ENCODE measurements at places on chromosomes 13 and 19.

DNA sequence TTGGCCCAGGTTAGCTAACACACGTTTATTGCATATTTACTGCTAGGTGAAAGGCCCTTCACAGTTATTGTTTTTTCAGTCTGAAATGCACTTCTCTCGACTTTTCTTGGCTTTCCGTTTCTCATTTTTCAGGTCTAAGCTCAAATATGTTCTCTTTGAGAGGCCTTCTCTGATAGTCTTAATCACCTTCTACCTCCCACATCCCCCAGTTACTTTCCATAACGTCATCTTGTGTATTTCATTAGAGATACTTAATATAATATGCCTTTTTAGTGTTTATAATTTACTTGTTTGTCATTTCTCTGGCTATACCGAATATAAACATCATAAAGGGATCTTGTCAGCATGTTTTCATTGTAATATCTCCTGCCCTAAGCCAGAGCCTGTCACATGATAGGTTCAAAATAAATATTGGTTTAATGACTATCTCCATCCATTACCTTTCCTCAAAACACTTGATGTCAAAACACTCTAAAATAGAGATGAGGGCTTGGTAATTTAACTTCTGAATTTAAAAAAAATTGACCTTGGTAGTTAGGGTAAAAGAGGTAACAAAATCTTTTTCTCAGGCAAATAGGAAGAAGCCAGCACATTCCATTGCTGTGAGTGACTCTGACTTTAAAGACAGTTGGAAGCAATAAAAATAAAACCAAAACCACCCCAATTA is 168.6 kb upstream of the RFC3 start:
- no peak for DNase-seq

GRCh38 chr13:52827839-52828238 is 20.6 kb downstream of the PCDH8 start:
- no peak for DNase-seq

DNA sequence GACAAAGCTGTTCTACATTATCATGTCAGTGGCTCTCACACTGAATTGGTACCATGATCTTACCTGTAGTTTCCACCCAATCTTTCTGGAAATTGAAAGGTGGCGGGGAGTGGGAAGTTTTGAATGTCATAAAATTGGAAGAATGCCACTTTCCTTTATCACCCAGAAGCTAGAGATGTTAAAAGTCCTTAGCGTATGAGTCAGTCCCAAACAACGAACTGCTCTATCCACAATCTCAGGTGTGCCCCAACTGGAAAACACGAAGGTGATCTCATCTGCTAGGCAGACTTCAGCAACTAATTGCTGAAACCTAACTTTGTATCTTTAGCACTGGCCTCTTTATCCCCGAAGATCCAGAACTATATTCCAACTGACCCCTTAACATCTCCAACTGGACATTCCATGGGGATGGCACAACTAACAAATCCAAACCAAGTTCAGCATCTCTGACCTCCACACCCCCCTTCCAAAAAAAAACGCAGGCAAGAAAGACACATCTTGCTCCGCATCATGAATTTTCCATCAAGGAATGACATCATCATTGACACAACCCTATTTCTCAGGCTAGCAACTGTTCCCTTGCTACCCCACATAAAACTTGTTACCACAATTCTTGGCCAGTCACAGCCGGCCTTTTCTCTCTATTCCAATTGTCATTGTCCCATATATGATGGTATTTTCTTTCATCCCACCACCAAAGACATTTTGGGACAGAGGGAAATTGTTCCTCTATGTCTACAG is 175.4 kb downstream of the KLF12 start:
- DNase-seq: no peak

GRCh38 chr13:22937953-22938352 is 242.8 kb upstream of the SGCG start:
- DNase-seq: no peak

DNA sequence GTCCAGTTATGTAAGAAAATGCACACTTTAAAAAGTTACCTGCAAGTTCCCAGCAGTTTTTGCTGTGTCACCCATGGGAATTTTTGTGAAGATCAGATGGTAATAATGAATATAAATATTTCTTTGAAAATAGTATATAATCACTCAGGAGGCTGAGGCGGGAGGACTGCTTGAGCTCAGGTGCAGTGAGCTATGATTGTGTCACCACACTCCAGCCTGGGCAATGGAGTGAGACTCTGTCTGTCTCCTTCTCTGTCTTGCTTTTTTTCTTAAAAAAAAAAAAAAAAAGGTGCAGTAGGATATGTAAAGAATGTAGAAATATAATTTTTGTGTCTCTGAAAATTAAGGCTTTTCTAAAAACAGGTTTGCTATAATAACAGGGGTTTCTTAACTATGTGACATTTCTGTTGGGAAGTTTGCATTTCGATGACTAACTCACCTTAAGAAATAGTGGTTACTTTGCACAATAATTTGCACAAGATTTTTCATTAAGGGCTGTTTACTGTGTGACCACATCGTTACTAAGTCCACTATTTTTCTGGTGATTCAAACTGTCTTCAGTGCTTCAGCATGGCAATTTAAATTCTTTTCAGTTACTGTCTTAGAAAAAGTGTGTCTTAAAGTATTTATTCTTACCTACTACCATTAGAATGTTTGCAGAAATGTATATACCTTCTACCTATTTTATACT is 37.3 kb downstream of the DNAJC3 start:
- DNase-seq: no peak

DNA sequence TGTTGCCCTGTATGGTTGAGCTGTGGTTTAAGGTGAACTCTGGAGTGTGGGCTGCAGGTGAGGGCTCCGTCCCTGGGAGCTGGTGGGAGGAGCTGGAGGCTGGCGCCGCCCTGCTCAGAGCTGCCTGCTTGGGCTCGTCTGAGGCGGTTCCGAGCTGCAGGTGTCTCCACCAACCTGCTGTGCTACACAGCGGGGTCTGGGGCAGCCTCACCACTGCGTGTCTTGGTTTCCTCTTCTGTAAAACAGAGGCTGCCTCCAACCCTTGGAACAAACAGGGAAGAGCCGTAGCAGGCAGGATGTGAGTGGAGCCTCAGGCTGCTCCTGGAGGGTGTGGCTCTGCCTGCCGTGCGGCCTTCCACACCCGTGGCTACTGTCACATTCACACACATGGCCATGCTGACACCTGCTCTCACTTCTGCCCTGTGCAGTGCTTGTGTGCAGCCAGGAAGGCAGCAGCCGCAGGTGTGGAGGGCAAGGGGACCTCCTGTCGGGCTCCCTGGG is 21.4 kb downstream of the NAXD start:
- DNase-seq: no peak

DNA sequence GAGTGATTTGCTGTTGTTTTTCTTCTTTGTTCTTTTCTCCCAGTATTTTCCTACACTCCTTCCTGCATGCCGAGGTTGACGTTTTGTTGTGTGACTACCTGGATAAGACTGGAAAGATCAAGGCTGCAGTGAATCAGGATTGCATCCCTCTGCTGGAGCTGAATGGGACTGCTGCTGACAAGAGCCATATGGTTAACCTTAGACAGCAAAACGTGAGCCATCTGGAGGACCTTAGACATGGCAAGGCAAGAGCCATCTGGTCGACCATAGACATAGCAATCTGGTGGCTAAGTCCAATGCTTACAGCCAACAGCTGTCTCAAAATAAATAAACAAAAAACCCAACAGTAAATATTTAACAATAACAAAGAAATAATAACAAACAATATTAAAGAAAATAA is 42.6 kb upstream of the ZNF91 start:
- DNase-seq: no peak

- DNase-seq: no peak
These were observed 85.3 kb upstream of the DOCK9 start for GRCh38 chr13:99063178-99063577.

GRCh38 chr19:55962186-55962585 is 14.6 kb downstream of the NLRP8 start:
- no peak for DNase-seq

DNA sequence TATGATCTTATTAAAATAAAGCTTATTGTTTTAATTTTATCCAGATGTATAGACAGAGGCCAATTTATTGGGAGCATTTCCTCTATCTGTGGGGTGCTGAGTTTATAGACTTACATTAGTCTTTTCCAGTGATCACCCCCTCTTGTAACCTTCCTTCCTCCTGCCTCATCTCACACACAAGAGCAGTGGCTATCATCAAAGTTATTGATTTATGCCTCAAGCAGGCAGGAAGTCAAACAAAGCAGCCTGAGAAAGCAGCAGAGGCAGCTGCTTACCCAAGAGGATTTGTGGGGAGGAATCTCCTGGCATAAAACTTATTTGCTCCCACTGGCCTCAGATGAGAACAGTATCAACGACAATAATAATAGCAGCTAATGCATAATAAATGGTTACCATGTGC is 26.3 kb upstream of the DCLK1 start:
- no peak for DNase-seq

DNA sequence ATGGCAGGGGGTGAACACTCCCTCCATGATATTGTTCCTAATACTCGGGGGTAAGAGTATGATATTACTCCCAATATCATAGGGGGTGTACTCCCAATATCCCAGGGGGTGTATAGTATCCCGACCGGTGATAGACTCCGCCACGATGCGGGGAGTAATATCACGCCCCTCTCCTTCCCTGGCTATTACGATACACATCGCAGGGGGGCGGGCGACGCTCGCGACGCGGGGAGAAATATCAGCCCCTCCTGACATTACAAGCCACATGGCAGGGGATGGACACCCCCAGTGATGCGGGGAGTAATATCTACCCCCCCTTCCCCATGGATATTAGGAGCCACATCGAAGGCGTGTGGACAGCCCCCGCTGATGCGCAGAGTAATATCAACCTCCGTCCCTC is 3.2 kb upstream of the RGCC start:
- DNase-seq: no peak

DNA sequence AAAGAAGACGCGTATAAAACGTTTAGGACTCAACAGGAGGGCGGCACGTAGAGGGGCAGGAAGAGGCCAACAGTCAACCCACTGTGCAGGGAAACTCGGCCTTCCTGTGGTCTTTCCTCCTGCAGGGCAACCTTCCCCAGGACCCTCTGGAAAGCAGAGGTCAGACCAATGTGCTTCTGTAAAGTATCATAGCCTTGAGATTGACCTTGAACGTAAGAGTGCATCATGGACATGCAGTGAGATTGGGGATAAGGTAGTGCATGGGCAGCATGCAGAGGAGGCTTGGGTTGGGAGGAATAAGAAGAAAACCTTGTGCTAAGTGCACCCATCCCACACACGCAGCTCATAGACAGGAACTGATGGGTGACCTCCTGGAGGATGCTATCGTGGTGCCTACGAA is 34.0 kb upstream of the ZNF507 start:
- DNase-seq: no peak

DNA sequence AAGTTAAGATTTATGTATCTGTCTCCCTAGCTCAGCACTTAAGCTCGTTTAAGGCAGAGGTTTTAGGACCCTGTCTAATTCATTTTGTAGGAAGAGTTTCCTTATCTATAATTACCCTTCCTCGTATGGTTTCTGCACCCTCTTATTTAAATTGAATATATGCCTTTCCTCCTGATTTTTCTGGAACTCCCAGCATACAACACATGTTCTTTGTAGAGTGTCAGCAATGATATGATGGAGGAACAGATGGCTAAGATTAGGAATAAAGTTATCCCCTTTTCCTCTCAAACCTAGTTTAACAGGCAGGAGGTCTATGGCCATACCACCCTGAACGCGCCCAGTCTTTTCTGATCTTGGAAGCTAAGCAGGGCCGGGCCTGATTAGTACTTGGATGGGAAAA is 359.5 kb downstream of the PCDH17 start:
- DNase-seq: no peak

DNA sequence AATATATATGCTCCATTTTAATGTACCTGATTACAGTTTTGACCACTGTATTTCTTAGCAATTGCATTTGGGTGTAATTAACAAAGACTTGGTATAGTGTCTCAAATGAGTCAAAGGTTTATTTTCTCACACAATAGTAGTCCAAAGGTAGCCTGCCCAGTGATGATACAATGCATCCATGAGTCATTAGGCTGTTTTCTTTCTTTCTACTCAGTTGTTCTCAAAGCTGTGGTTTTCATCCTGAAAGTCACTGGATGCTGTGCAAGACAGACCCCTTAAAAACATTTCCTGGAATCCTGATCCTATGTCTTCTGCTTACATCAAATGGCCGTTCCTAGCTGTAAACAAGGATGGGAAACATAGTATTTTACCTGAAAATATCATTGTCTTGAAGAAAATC is 651.2 kb upstream of the MIR17HG start:
- DNase-seq: no peak

- DNase-seq: no peak
These were observed 1.6 kb downstream of the GRIK5 start for GRCh38 chr19:42068361-42068755.

Measured in GM13976 (cell line).